Mucosa of gallbladder (tissue), 1 donor: ENCODE measurements at places on chromosomes 6 and 20. TPM values are rescaled to one million over a fixed set of nuclear protein-coding genes. Genes with fewer than 3 reads are reported as not detected.

Gene SRSF6
- 151 TPM for total RNA-seq

Gene C6orf15
- total RNA-seq = not detected

Gene SIRPB2
- total RNA-seq = 3.7 TPM

Gene WFDC2
- 144 TPM for total RNA-seq

DNA sequence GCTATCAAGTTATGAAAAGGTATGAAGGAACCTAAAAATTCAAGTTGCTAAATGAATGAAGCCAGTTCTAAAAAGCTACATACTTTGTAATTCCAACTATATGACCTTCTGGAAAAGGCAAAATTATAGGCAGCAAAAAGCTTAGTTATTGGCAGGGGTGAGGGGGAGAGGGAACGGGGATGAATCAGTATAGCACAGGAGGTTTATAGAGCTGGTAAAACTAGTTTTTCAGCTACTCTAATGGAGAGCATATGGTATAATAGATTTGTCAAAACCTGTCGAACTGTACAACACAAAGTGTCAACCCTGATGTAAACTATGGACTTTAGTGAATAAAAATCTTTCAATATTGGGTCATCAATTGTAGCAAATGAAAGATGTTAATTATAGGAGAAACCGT lies 18.7 kb downstream of the MANEA start:
- no peak for DNase-seq

- DNase-seq = no peak
Measured at GRCh38 chr6:97925504-97925903, 642.5 kb upstream of the MMS22L start.

DNA sequence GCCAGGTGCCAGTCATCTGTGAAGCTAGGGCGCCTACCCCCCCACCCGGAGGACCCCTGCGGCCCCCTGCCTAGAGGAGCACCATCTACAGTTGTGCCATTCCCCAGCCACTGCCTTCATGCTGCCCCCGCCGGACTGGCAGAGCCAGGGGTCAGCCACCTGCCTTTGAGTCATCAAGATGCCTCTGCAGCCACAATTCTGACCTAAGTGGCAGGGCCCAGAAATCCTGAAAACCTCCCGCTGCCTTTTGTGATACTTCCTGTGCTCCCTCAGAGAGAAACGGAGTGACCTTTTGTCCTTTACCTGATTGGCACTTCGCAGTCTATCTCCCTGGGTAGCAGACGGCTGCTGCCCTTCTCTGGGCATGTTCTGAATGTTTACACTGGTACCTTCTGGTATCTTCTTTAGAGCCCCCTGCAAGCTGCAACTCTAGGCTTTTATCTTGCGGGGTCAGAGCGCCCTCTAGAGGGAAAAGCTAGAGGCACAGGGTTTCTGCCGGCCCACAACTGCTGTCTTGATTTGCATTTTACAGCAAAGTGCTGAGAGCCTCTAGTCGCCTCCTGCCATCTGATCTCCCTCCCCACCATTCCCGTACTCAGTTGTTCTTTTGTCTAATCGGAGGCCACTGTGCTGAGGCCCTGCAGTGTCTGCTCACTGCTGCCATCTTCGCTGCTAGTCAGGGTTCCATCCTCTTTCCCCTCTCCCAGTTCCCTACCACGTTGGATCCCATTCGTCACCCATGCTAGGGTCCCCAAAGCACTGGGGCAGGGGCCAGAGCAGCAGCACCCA lies 26.9 kb downstream of the SPATA2 start:
- peak; percentile 57 for DNase-seq

- no peak for DNase-seq
Measured at GRCh38 chr6:139820210-139820609, 445.8 kb upstream of the CITED2 start.
